A549 (cell line): ENCODE measurements at places on chromosomes 4 and X. TPM values are rescaled to one million over a fixed set of nuclear protein-coding genes. Genes with fewer than 3 reads are reported as not detected.

The ATP2B3 gene
- 0.21 to 0.30 TPM (median 0.22 TPM) in 3 replicates for polyA plus RNA-seq

The PLXNA3 gene
- polyA plus RNA-seq = 7.9 to 10.1 TPM (median 9.5 TPM) in 3 replicates

The PRPS2 gene
- 49.6 to 51.8 TPM (median 49.9 TPM) in 3 replicates for polyA plus RNA-seq

The LDB2 gene
- polyA plus RNA-seq = not detected in 3 replicates

The HSFX4 gene
- not detected in 3 replicates for polyA plus RNA-seq

The SORCS2 gene
- polyA plus RNA-seq = 4.3 to 5.1 TPM (median 4.6 TPM) in 3 replicates

The TEC gene
- 1.4 to 1.9 TPM (median 1.6 TPM) in 3 replicates for polyA plus RNA-seq

The HAND2 gene
- 0.34 to 0.63 TPM (median 0.59 TPM) in 3 replicates for polyA plus RNA-seq

The TACR3 gene
- not detected in 3 replicates for polyA plus RNA-seq

The CLDN2 gene
- polyA plus RNA-seq = 18.7 to 28.6 TPM (median 24.8 TPM) in 3 replicates

The CYSLTR1 gene
- polyA plus RNA-seq = not detected in 3 replicates

The MSMO1 gene
- 21.3 to 37.2 TPM (median 32.3 TPM) in 3 replicates for polyA plus RNA-seq

The TMPRSS11A gene
- not detected in 3 replicates for polyA plus RNA-seq

The CT55 gene
- not detected in 3 replicates for polyA plus RNA-seq

The TMPRSS11D gene
- polyA plus RNA-seq = not detected in 3 replicates

The SPANXA2 gene
- polyA plus RNA-seq = 0.18 to 0.49 TPM in 2 of 3 replicates, not detected in the other

The NPNT gene
- polyA plus RNA-seq = 0.56 to 0.70 TPM (median 0.67 TPM) in 3 replicates

The EMCN gene
- not detected in 3 replicates for polyA plus RNA-seq
